Activated T-helper 1 cell treated with anti-CD3 and anti-CD28 coated beads, Interleukin-2, amount 50 U/mL, for 16 hours (primary cell): ENCODE measurements at places on chromosomes 13 and 19.

- DNase-seq = no peak
Measured at GRCh38 chr13:112846411-112847115, 122.5 kb upstream of the MCF2L start.

- DNase-seq = no peak
Measured at GRCh38 chr13:73618275-73618865, 515.8 kb downstream of the KLF12 start.

DNA sequence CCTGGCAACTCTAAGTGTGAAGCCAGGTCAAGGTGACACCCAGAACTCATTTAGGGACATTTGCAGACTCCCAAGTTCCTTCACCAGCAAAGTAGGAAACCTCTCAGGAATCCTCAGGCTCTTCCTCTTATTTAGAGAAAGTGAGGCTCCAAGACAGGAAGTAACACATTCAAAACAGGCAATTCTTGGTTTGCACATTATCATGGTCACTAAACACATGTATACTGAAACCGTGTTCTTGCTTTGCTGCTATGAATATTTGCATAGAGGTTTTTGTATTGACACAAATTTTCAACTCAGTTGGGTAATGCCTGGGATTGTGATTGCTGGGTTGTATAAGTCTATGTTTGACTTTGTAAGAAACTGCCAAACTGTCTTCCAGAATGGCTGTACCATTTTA, 13.2 kb upstream of the URI1 start:
- no peak for DNase-seq

DNA sequence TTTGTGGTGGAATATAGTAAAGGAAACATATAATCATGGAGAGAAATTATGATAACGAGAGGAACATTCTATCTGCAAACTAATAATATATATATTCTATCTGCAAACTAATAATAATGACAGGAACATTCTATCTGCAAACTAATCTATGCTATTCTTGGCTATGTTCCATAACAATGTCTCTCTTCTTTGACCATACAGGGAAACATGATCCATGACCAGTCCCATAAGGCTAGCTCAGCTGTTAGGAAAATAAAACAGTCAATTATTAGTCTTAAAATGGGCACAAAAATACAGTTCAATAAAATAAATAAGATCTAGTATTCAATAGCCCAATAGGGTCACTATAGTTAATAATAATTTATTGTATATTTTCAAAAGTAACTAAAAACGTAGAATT, 707.8 kb upstream of the PCDH20 start:
- no peak for DNase-seq

- no peak for DNase-seq
Measured at GRCh38 chr13:27118428-27119054, 53.1 kb downstream of the USP12 start.

DNA sequence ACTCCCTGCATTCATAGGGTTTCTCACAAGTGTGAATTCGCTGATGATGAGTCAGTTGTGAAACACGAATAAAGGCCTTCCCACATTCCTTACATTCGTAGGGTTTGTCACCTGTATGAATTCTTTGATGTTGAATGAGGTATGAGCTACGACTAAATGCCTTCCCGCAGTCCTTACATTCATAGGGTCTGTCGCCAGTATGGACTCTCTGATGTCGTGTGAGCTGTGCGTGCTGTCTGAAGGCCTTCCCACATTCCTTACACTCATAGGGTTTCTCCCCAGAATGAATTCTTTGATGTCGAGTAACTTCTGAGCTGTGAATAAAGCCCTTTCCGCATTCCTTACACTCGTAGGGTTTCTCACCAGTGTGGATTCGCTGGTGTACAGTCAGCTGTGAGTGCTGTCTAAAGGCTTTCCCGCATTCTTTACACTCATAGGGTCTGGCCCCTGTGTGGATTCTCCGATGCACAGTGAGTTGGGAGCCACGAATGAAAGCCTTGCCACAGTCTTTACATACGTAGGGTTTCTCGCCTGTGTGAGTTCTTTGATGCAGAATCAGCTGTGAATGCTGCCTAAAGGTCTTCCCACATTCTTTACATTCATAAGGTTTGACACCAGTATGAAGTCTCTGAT, 30.5 kb upstream of the COX7A1 start:
- no peak for DNase-seq

GRCh38 chr13:110944121-110944967, 29.5 kb upstream of the ANKRD10 start:
- no peak for DNase-seq

GRCh38 chr19:17560205-17560595, 4.8 kb downstream of the COLGALT1 start:
- no peak for DNase-seq

DNA sequence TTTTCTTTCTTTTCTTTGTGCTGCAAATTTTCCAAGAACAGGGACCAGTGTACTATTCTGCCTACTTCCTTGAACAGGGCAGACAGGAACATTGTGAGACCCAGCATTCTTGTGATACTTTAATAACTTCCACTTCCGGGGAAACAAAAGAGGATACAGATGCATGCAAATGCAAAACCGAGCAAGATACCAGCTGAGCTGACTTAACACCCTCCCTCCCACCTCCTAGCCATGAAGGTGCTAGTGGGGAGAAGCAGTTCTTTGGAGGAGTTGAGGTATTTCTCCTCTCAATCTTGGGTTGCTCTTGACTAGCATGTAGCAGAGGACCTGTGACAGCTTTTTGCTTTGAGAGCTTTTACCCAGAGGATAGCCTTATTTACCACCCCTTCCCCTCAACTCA, 111.2 kb downstream of the KLF5 start:
- no peak for DNase-seq
